Natural killer cell (primary cell): ENCODE measurements at places on chromosomes 7 and 10. TPM values are rescaled to one million over a fixed set of nuclear protein-coding genes. Genes with fewer than 3 reads are reported as not detected.
A peak's percentile ranks its signal among the peaks of the same experiment; 100 is the strongest.

The LRRC4 gene
- 1.8 TPM for total RNA-seq

The SAP25 gene
- total RNA-seq: 32.5 TPM

The RELN gene
- total RNA-seq: not detected

The OR6B1 gene
- not detected for total RNA-seq

The GNG11 gene
- 1.5 TPM for total RNA-seq

The UTF1 gene
- total RNA-seq: 0.31 TPM

The COBL gene
- total RNA-seq: not detected

The EVX1 gene
- not detected for total RNA-seq

The CLRN3 gene
- total RNA-seq: not detected

The BHLHA15 gene
- not detected for total RNA-seq

The YKT6 gene
- total RNA-seq: 107 TPM

The HMX2 gene
- total RNA-seq: not detected

The AFAP1L2 gene
- 2.8 TPM for total RNA-seq

- DNase-seq: no peak
Observed at GRCh38 chr7:102080019-102080433, 206.6 kb upstream of the SH2B2 start.

GRCh38 chr10:24324651-24325050 lies 115.7 kb downstream of the KIAA1217 start:
- no peak for DNase-seq

DNA sequence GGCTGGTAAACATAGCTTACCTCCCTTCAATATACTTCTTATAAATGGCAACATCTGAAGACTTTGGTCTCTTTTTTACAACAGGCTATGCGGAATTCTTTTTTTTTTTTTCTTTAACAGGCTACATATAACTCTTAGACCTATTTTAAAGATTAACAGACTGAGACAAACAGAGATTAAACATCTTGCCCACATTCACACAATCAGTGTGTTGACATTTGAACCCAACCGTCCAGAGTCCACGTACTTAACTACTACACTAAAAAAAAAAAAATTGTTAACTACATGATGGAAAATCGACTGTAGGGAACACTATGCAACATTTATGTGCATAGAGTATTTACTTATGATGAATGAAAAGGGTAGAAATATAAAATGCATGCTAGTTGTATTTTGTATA lies 298.5 kb downstream of the ELMO1 start:
- DNase-seq: no peak

- DNase-seq: no peak
Observed at GRCh38 chr7:132789281-132789680, 213.0 kb upstream of the PLXNA4 start.

GRCh38 chr10:7340179-7340874 lies 70.5 kb downstream of the SFMBT2 start:
- DNase-seq: no peak

GRCh38 chr7:121860953-121861352 lies 12.0 kb upstream of the PTPRZ1 start:
- no peak for DNase-seq

- DNase-seq: no peak
Observed at GRCh38 chr7:116708861-116709260, 36.9 kb downstream of the MET start.

GRCh38 chr7:109449760-109450159 lies 880.1 kb downstream of the DNAJB9 start:
- DNase-seq: no peak

DNA sequence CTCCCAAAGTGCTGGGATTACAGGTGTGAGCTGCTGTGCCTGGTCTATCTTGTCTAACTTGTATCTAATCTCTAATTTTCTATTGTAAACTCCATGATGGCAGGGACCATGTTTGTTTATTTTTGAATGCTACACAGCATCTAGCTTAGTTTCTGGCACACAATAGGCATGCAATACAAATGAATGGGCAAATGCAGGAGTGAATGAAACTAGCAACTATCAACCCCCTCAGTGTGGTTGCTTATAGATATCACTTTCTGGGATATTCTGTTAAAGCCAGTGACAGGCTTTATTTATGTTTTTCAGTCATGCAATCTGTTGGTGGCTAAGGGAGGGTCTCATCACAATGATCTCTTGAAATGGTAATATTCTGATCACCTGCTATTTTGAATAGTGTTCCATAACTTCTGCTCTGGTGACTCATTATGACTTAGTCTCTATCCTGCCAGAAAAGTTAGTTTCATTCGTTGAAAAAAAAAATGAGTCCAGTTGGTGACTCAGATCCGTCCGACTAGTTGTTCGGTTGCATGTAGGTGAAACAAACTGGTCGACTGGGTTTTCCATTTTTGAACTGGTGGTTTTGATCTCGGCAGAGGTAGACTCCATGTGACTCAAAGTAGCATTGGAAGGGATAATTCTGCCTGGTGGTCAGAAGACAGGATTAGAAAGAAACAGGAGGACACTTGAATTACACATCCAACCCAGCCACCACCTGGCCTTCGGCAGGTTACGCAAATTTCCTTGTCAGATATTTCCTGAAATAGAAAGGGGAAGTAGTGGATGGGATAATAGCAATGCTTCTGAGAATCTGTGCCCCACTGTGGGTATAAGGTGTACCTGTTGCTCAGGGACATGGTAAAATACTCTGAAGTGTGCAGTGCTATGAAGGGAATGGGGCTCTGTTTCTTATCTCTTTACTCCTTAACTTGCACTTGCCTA lies 76.8 kb downstream of the GATA3 start:
- no peak for DNase-seq

- no peak for DNase-seq
Observed at GRCh38 chr7:91780521-91780920, 100.0 kb downstream of the MTERF1 start.

DNA sequence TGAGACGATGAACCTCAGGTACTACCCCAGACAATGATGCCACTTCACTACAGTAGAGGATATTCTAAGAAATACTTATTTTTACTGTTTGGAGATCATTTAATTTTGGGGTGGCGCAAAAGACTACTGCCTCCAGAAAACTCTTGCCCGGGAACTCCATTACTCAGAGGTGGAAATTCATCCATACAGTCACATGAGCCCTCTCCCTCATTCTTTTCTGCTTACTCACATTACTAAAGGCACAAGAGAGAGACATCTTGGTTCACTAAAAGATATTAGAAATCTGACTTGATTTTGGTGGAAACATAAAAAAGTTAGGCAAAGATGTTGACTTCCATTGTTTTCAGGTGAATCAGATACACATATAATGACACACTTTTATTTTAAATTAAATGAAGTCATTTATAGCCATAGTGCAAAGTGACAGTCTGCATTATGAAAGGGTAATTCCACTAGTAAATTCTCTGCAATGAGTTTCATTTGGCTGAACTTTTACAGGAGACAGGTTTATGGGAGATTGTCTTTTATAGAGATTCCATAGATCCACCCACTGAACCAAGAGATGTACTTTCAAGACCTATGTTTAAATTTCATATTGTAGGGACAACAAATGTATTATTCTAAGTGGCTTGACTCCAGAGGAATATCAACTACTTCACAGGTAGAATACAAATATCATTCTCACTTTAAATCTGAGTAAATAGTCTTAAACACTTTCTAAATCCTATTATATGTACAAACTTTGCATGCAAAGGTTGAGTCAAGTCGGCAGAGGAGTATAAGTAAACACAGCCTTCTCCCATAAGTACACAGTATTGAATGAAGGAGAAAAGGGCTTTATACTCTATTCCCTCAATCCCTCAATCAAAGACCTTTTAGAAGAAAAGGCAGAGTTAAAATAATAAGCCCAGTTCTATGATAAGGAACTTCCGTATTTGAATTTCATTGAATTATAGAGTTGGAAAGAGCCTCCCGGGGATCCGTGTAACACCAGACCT lies 18.8 kb downstream of the NEBL start:
- DNase-seq: no peak

GRCh38 chr7:24709585-24710360 lies 47.5 kb downstream of the GSDME start:
- DNase-seq: no peak

GRCh38 chr10:131767716-131768115 lies 133.1 kb upstream of the PPP2R2D start:
- no peak for DNase-seq

DNA sequence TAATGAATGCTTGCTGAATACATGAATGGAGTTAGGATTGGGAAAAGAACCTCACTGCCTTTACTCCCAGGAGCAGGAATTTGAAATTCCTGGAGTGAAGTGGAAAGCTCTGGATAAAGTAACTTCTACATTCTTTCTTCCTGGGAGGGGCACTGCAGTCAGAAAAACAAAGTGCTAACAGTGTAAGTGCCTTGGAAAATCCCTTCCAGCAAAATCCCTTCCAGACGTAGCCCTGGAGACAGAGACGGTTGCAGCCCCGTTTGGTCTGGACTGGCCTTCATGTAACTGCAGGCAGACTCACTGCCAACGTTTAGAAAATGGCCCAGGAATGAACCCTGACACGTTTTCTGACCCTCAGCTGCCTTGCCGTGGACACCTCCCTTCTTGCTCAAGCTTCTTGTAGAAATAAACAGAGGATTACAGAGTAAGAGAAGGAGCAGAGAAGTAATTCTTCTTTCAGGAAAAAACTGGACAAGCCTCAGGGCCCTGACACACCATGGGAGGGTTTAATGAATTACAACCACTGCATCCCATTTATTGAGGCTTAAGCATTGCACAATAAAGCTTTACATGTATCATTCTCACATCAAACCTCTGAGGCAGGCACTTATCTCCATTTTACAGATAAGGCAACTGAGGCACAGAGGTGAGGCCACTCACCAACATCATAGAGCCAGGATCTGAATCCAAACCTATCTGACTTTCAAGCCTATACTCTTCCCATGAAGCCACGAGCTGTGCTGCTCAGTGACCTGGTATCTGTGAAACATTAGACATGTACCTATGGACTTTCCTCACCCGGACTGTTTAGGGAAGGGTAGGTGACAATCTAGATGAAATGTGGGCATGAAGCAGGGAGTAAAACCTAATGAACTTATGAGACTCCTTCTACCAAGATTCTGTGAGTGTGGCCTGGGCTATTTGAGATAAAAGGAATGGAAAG lies 7.8 kb downstream of the ITPRIP start:
- DNase-seq: peak; percentile 14

DNA sequence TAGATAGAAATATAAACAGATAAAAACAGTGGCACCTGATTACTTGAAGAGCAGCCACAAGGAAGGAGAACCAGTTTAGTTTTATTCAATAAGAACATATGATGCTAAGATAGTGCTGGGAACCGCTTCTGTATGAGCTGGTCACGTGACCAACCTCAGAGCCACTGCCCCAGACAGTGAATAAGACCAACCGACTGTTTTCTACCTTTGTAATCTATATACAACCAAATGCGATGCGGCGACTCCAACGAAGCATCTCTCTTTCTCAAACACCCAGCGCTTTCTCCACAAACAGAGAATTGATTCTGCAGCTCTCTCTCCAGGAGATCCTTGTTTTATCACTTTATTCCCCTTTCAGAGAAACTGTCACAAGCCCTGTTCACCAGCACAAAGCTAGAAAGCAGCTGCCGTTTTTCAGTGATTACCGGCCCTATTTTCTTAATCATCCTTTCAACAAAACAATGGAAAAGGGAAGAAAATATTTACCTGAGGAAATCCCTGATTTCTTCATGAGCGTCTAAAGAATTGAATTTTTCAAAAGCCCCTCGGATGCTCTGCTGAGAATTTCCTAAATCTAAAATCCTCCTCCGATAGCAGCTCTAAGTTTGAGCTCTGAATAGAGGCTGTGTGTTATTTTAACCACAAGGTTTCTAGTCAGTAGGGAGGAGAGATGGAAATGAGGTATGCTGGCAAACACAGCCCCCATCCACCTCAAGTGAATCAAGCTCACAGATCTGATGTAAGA lies 55.7 kb upstream of the JCAD start:
- no peak for DNase-seq

DNA sequence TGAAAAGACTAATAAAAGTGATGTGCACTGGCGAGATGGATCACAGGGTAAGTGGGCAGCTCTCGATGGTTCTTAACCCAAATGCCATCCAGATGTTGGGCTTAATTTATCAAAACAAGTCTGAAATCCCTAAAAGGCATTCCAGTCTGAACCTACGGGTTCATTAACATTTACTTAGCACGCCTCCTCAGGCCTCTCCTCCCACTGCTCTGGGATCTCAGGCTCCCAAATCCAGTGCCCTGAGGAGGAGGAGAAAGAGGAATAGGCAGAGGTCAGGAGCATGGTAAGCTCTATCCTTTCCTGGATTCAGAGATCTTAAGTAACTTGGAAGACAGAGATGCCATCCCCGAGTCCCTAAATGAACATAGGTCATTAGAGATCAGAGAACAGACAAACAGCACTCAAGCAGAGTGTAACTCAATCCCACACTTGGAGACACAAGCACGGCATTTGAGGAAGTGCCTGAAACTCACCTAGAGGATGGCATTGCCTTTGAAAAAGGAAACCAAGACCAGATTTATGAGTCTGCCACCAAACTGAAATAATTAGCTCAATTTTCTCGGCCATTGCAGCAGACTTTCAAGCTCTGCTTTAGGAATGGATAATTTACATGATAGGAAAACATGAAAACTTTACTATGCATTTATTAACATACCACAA lies 140.9 kb downstream of the CXCL12 start:
- DNase-seq: no peak

GRCh38 chr10:75815066-75815465 lies 383.6 kb downstream of the LRMDA start:
- DNase-seq: no peak

DNA sequence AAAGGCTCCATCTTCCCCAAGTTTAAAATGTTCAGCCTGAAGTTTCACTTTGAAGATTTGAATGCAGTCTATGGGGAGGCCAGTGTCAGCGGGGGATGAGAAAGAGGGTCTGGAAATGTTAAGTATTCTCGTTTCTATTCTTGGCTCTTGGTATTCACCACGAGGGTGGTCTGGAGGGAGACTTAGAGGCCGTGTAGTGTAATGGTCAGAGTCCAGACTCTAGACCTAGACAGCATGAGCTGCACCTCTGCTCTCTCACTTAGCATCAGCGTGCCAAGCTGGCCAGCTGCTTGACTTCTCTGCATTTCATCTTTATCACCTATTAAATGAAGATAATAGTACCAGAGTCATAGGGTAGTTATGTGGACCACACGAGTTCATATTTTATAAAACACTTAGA lies 57.9 kb downstream of the MKX start:
- no peak for DNase-seq

DNA sequence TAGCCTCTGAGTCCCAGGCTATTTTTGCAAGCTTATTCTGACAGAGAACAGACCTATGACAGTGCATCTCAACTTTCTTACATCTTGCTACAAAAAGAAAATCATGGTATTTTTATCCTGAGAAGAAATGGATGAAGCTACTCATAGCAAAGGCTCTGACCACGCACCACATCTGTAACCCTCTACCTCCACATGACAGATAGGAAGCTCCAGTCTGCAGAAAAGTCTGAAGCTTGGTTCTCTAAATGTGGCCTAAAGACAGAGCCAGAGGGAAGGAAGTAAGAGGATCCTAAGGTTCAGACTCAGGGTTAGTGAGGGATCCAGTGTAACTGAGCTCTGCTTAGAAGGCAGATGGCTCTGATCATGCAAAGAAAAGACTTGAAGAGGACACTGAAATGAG lies 58.4 kb upstream of the ABCB5 start:
- DNase-seq: no peak
